ENCODE measurements at places on chromosomes 12 and 14.

GRCh38 chr12:55227643-55228042 is 6.8 kb downstream of the OR10A7 start:
- no peak for DNase-seq

GRCh38 chr14:102508774-102509745 is 516 bp downstream of the ANKRD9 start:
- peak; percentile 52 for DNase-seq

DNA sequence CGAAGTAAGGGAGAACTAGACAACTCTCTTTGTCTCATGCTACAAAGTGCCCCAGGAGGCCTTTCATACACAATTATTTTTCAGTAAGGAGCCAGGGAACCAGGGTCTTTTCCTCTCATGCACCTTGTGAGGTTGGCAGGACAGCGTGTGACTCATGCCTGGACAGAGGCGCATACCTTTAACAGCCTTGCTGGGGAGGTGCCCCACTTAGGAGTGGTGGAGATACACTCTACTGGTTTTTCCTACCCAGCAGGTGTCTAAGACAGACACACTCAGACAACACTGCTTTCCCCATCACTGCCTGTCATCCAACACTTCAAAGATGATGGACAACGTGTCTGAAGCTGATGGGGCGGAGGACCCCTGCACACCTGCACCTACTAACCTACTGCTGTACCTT is 49.1 kb downstream of the B4GALNT3 start:
- no peak for DNase-seq

DNA sequence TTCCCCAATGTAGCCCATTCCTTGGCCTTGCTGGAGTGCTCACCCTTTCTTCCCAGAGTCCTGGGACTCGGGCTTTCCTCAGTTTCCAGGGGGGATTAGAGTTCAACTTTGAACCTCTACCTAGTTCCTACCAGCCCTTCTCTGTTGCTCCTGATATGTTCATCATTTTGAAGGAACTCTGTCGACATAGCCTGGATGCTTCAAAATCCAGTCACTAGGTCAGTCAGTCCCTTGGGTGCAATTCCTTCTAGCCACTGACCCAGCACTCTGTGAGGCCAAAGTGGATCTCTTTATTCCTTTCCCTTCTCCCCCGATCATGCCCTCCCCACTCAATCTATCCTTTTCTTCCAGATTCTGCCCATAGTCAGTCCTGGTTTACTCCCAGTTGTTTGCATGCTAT is 72.3 kb upstream of the TMCC3 start:
- DNase-seq: no peak

DNA sequence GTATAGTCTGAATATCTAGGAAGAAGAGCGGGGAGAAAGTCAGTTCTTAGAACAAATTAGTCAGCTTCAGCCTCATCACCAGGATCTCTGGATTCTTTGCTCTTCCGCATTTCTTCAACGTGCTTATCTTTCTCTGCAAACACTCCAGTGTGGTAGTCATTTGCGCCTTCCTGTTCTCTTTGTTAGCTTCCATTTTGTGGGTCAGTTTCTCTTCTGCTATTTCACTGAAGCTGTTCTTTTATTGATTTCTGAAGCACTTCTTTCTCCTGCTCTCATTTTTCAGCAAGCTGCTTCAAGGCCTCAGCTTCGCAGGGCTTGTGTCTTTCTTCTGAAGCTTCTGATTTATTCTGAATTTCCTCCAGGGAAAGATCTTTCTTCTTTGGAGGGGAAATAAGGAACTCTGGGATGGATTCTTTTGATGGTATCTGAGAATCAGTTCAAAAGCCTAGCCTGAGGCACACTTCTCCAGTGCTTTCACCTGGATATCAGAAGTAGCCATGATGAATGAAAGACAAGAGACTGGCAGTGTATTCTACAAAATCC is 13.5 kb downstream of the AMN1 start:
- DNase-seq: no peak

GRCh38 chr12:6444031-6444430 is 724 bp upstream of the CD27 start:
- DNase-seq: no peak

DNA sequence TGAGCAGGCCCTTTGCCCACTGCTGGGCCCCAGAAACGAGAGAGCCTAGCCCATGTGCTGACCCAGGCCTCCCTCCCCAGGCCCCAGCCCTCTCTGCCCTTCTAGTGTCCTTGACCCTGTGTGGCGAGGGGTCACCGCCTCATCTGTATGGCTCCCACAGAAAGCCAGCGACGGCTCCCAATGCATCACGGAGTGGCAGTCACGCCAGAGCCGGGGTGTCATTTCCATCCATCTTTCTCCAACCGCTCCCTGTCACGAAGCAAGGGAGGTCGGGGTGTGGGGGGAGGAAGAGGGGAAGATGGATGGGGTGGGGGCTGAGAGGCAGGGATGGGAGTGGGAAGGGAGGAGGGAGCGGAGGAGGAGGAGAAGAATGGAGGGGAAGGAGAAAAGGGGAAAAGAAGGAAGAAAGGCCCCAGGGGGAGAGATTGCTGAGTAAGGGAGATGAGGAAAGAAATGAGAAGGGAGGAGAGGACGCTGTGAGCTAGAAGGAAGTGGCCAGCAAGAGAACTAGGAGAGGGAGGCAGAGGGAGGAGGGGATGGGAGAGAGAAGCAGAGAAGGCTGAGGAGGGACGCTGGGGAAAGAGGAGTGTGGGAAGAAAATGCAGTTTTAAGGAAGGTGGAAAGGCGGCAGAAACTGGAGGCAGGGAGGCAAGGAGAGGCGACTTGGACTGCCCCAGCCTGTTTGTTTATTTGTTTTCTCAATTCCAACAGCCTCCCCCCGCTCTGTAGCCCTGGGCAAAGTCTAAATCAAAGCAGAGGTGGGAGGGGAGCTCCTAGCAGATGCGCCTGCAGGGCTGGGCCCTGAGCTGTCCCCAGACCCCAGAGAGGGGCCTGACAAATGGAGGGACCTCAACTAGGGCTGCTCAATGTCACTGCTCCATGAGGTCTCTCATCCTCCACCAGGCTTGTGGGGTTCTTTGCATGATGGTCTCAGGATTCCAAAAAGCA is 75.5 kb upstream of the LHX5 start:
- DNase-seq: no peak
